Bronchus fibroblast of lung (primary cell): ENCODE measurements at places on chromosomes 1 and 21. TPM values are rescaled to one million over a fixed set of nuclear protein-coding genes. Genes with fewer than 3 reads are reported as not detected.

FALEC gene
- total RNA-seq = not detected in 2 replicates

MIXL1 gene
- not detected in 2 replicates for total RNA-seq

GSTM1 gene
- total RNA-seq = not detected in 2 replicates

TEKT2 gene
- total RNA-seq = 0.17 and 0.89 TPM in 2 replicates

FAM229A gene
- total RNA-seq = 1.0 and 1.9 TPM in 2 replicates

TRIM45 gene
- total RNA-seq = 3.0 and 4.0 TPM in 2 replicates
